ENCODE measurements at places on chromosomes 11 and 22.

- no peak for DNase-seq
Measured at GRCh38 chr11:85811624-85812023, 683 bp upstream of the SYTL2 start.

DNA sequence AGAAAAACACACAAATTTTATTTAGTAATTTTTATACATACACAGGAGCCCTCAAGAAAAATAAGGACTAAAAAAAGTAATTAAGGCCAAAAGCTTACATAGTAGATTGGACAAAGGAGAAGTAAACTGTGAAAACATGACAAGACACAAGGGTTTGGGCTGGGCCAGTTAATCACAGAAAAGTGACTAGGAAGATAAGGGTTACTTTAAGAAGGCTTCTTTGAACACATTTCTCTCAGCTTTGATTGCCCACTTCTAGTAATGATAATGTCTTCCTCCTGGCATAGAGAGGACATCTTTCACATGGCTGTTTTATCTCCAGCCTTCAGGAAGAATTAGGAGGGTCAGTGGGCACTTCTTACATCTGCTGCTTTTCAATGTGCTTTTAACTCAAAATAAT is 3.4 kb downstream of the RNF141 start:
- DNase-seq, result no peak

GRCh38 chr11:45105233-45105983 is 41.0 kb upstream of the PRDM11 start:
- peak; percentile 40 for DNase-seq

- no peak for DNase-seq
Measured at GRCh38 chr11:34860518-34860917, 55.7 kb downstream of the APIP start.

DNA sequence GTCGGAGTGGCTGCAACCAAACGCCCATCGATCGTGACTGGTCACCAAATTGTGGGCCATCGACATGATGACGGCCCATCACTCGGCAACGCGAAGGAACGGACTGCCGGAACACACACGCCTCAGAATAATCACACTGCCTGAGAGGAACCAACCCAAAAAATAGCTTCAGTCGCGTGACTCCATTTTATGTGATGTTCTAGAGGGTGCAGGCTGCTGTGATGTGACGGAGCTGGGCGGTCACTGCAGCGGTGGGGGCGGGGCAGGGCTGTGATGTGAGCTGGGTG is 174.6 kb downstream of the CTTN start:
- DNase-seq, result no peak

All from stimulated activated CD4-positive, alpha-beta T cell treated with anti-CD3 and anti-CD28 coated beads, Interleukin-2, amount 100 ng/mL, for 4 hours (primary cell).